Cortex of kidney (tissue), 1 donor: ENCODE measurements at places on chromosomes 6 and 20.

- no peak for DNase-seq
Measured at GRCh38 chr6:1418471-1419191, 29.3 kb downstream of the FOXF2 start.

DNA sequence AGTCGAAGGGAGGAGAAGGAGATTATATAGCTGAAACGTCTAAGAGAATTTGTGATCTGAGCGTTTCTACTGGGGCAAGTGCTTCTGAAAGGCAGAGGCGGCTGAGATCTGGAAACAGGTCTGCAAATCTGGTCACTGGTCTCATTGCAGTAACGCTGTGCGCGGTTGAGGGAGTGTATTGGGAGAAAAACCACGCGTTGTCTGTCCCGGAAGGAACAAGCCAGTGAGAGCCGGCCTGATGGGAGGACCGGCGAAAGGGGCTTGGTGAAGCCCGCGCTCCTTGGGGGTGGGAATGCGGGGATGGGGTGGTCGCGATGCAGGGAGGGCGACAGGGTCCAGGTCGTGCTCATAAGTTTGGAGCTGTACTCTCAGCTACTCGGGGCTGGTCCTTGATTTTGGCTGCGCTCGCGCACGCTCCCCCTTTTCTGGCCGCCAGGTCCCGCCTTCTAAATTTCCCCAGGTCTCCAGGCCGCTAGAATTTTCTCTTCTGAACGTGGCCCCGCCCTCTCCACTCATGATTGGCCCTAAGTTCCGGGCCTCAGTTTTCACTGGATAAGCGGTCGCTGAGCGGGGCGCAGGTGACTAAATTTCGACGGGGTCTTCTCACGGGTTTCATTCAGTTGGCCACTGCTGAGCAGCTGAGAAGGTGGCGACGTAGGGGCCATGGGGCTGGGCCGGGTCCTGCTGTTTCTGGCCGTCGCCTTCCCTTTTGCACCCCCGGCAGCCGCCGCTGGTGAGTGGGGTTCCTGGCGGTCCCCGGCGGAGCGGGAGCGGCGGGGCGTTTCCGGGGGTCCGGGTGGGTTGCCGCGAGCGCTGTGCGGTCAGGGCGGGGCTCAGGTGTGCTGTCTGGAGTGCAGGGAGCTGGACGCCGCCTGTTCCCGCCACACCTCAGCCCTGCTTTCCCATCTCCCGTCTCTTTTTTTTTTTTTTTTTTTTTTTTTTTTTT, at the start of gene MICB:
TSS of gene MICB (plus strand) at position 615 of the 946 bp plus-strand sequence. CDS start at position 664, 49 bp downstream.
- no peak for DNase-seq

GRCh38 chr6:112744827-112745226, 397.7 kb downstream of the RFPL4B start:
- DNase-seq, result no peak

DNA sequence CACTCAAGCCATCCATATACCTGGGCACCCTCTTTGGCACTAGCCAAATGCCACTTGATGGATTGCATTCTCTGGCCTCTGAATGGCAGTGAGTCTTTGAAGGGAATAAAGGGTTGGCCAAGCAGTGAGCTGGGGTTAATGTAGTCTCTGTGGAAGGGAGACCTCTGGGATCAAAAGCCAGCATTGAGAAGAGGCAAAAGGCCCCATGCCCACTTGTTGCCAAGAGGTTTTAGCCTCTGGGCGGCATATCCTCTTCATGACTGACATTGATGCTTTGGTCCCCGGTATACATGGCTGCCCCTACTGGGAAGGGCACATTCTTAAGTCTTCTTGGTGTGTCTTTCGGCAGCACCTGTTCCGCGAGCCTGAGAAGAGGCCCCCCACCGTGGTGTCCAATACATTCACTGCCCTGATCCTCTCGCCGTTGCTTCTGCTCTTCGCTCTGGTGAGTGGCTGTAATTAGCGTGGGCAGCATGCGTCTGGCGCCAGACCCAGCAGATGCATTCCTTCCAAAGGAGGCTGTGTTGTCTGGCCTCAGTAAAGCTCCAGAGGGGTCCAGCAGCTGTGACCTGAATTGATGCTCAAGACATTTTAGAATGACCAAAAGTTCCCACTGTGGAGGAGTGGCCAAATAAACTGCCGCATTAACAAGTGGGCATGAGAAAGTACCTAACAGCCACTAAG, 29.5 kb downstream of the GHRH start:
- DNase-seq, result no peak

- DNase-seq, result no peak
Measured at GRCh38 chr6:4606821-4607704, 169.1 kb upstream of the CDYL start.

GRCh38 chr20:43408848-43409576, 48.7 kb upstream of the SRSF6 start:
- no peak for DNase-seq

GRCh38 chr6:95127261-95127660, 450.1 kb upstream of the MANEA start:
- DNase-seq, result no peak

DNA sequence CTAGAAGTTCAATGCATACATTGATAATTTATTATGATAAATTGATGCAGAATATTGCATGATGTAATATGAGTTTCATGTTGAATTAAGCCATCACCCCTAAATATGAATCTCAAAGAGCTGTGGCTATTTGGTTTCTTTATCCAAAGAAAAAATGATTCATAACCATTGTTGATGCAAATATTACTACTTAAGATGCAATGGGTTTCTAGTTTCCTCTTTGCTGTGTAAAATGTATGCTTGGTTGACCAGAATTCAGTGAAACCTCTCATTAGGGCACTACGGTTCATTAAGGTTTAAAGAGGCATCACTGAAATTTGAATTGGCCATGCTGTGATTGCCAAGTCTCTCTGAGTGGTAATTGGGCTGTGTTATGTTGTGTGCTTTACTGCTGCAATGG, 492.5 kb upstream of the FLRT3 start:
- no peak for DNase-seq

- DNase-seq, result no peak
Measured at GRCh38 chr6:13811627-13812358, 2.6 kb downstream of the MCUR1 start.

GRCh38 chr20:10076126-10077080, 41.6 kb downstream of the ANKEF1 start:
- no peak for DNase-seq

DNA sequence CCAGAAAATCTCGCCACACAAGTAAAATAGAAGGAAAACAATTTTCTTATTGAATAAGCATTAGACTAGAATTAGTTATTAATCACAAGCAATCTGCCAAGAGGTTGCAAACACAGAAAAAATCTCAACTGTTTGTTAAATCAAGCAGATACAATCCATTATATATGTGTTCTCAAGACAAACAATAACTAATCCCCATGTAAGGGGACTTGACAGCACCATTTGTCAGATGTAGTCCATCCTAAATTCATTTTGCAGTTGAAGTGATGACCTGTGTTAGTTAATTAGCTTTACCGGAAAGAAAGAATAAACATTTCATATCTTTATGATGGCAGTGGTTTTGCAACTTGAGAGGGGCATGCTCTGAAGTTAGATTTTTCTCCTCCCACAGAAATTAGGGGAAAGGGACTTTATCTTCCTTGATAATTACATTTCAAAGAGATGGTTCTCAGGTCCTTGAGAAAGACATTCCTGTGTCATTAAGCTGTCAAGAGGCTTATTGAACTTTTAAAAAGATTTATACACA, 1588.0 kb downstream of the GRIK2 start:
- no peak for DNase-seq

- no peak for DNase-seq
Measured at GRCh38 chr6:110488606-110489190, 12.3 kb upstream of the SLC22A16 start.

DNA sequence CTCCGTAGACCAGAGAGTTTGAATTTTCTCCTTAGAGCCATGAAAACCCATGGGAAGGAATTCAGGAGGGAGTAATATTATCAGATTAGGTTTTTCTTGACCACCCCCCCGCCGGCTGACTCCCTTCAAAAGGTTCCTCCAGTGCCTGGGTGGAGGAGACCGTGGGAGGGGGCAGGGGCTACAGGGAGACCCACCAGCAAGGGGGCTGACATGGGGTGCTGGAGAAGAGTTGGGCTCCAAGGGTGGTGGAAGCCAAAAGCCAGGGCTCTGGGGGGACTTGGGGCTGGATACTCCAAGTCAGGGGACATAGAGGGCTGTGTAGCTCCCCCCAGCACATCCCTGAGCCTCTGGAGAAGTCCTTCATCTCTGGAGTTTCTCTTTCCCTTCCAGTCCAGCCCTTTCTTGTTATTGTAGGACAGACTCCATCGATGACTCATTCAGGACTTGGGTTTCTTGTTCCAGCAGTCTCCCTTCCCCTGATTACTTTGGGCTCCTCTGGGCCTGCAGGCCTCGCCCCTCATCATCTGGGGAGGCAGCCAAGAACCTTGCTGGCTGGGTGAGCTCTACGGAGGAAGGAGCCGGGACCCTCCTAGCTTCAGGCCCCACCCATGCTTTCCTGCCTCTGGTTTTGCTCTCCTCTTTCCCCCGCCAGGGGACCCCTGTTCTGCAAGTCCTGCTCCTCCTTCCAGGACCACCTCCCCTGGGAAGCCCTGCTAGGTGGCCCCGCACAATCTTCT, 10.5 kb upstream of the KIAA1755 start:
- DNase-seq, result no peak

GRCh38 chr6:154868143-154868594, 126.9 kb upstream of the TIAM2 start:
- DNase-seq, result no peak

DNA sequence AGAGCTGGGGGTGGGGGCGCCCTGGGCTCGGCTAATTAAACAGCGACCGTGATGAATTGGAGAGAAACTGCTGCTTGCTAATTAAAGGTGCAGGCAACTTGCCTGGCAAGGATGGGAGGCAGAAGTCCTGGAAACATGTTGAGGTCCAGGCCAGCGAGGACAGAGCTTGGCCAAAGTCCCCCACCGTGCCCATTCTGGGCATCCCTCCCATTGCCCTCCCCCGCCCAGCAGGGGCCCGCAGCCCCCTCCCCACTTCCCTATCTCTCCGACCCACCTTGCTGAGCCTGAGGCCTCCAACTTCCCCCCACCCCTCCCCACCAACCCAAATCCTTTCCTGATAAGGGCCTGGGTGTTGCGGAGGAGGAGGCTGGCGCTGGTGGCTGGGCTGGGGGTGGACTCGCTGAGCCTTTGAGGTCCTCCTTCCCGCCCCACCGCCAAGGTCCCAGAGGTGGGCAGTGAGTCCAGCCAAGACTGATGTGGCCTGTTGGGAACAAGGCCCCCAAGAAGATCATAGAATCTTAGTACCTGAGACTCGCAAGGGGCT, 23.3 kb downstream of the C20orf203 start:
- no peak for DNase-seq

DNA sequence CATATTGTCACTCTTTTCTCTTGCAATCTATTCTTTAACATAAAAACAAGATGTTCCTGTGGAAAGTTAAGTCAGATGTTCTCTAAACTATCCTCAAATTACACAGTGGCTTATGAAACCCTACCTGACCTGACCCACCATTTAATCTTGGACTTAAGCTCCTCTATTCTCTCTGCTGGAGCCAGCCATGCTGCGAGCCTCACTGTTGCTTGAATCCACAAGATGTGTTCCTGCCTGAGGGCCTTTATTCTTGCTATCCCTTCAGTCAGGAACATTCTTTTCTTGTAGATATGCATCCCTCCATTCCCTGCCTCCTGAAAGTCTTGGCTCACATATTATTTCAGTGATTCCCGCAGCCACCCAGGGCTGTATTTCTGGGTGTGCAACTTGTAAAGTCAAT, 283.2 kb downstream of the EPHA7 start:
- DNase-seq, result no peak
